H7 (cell line): ENCODE measurements at places on chromosomes 1 and 21.
A peak's percentile ranks its signal among the peaks of the same experiment; 100 is the strongest.

GRCh38 chr1:41882486-41882885 is 36.2 kb downstream of the HIVEP3 start:
- no peak for DNase-seq

DNA sequence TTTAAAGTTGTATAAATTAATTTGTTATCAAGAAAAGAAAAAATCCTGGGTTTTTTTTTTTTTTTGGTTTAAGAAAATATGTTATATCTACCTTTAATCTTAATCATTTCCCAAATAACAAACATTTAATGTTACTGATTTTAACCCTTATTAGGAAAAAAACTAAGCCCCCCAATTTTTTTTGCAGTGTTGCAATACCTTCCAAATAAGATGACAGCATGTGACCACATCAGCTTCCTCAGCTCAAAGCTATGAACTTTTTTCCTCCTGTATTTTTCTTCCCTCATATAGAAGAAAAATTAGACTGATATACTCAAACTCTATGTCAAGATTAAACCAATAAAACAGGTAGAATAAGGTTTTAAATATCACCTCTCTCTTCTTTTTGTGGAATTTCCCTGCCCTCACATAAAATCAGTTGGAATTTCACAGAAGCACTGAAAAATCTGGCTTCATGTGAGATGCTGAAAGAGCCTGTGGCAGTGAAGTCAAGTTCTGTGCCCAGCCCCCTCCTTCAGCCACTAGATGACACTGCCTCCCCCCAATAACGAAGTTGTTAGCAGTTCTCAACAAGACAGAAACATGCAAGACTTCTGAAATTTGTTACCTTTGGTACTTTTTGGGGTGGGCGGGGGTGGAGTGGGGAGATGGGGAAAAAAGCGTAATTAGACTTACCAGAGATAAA is 9.6 kb upstream of the SMYD2 start:
- DNase-seq: peak; percentile 37

GRCh38 chr1:118871582-118872171 is 116.5 kb downstream of the TBX15 start:
- no peak for DNase-seq

DNA sequence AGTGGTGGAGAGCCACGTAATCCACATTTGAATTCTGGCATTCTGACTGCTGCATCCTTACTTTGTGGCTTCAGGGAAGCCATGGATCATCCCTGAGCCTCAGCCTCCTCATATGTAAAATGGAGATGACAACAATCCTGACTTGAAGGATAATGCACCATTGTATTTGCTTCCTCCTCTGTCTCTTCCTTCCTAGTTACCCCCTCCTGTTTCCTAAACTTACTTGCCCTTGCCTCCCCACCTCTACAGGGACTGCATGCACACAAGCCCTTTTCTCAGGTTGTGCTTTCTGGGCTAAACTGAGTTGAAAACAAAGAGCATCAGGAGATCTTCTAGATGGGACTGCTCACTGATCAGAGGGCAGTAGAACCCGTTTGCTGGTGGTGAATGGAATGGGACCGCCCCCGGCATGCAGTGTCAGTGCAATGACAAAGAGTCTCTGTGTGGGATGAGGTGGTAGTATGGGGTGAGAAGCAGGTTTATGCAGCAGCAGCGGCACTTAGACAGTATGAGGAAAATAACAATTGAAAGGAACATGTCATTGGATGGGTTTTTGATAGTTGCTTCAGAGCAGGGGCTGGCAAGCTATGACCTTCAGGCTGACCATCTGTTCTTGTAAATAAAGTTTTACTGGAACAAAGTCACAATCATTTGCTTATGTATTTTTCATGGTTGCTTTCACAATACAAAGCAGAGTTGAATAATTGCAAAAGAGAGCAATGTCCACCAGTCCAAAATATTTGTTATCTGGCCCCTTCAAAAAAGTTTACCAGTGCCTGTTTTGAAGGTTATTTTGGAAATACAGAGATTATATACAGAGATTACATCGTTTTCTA is 6.1 kb upstream of the ADAMTS1 start:
- DNase-seq: no peak
